Stimulated activated CD4-positive, alpha-beta T cell treated with anti-CD3 and anti-CD28 coated beads, Interleukin-1b, Interleukin-23, amount 100 ng/mL, for 1 hour (primary cell): ENCODE measurements at places on chromosomes 12 and 14.

- no peak for DNase-seq
These were observed 65.8 kb upstream of the NOS1 start for GRCh38 chr12:117427211-117427610.

- DNase-seq: no peak
These were observed 70.8 kb downstream of the SRGAP1 start for GRCh38 chr12:63915105-63915800.

DNA sequence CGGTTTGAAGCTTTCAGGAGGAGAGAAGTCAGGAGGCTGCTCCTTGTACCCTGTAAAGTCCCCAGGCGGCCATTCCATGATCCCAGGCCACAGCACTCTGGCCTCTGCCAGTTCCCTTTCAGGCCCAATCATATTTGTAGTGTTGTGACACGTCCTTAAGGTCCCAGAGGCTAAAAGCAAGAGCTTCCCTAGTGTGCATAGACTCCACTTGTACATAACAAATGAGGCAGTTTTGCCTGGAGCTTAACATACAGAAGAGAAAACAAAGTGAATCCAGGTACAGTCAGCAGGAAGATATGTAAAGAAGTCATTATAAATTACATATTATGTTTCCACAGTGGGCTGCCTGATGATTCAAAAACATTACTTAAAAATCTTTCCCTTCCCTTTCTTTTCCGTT, 81.1 kb upstream of the RPH3A start:
- no peak for DNase-seq

GRCh38 chr12:47079468-47079980, at the start of the genes AMIGO2 and PCED1B:
TSS of gene AMIGO2 (minus strand) at chr12:47079959. CDS start at chr12:47079002, 957 bp downstream.
TSS of gene PCED1B (plus strand) at chr12:47079621. CDS start at chr12:47235064, 155,443 bp downstream.
- no peak for DNase-seq

DNA sequence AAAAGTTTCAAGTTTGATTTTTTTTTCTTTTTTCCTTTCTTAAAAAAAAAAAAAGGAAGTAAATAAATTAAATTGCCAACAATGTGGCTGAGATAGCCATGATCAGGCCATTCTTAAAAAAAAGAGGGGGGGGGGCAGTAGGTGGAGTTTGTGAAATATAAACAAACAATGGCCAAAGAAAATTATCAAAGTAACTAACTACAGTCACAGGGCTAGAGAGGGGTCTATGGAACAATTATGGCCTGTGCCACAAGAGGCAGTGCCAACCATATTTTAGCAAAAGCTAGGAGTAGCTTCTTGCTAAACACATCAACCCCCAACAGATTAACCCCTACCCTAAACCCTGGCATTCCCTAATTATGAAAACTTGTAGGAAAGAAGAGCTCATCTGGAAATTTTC, 16.2 kb upstream of the SMARCC2 start:
- no peak for DNase-seq

GRCh38 chr12:19223695-19224094, 94.2 kb downstream of the PLEKHA5 start:
- no peak for DNase-seq

- DNase-seq: no peak
These were observed 362.2 kb downstream of the CACNA1C start for GRCh38 chr12:2414810-2415567.

GRCh38 chr12:102342281-102343006, 137.9 kb downstream of the IGF1 start:
- no peak for DNase-seq

- no peak for DNase-seq
These were observed 76.0 kb downstream of the VCPKMT start for GRCh38 chr14:50040401-50040775.

- no peak for DNase-seq
These were observed 56.5 kb downstream of the DAD1 start for GRCh38 chr14:22532345-22533056.

DNA sequence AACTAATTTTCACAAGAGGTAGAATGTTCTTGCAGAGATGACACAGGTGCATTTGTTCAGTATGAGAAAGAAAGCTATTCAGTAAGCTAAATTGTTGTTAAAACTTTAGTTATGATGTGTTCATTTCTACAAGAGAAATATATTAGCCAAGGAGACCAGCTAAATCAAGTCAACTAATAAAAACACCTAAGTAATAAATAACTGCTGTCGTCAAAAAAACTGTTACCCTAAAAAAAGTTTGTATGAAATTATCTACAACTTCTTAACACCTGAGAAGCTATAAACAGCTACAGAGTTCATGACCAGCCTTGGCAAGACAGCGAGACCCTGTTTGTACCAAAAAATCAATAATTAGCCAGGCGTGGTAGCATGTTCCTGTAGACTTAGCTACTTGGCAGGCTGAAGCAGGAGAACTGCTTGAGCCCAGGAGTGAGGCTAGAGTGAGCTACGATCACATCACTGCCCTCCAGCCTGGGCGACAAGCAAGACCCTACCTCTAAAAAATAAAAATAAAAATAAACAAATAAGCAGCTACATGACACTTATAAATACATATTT, 67.6 kb upstream of the AP4S1 start:
- DNase-seq: no peak

GRCh38 chr12:106274012-106274411, 26.2 kb upstream of the CKAP4 start:
- no peak for DNase-seq

DNA sequence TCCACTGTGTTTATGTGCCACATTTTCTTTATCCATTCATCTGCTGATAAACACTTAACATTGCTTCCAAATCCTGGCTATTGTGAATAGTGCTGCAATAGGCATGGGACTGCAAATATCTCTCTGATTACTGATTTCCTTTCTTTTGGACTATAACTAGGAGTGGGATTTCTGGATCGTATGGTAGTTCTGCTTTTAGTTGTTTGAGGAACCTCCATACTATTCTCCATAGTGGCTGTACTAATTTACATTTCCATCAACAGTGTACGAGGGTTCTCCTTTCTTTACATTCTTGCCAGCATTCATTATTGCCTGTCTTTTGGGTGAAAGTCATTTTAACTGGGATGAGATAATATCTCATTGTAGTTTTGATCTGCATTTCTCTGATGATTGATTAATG, 47.6 kb downstream of the TAOK3 start:
- no peak for DNase-seq

DNA sequence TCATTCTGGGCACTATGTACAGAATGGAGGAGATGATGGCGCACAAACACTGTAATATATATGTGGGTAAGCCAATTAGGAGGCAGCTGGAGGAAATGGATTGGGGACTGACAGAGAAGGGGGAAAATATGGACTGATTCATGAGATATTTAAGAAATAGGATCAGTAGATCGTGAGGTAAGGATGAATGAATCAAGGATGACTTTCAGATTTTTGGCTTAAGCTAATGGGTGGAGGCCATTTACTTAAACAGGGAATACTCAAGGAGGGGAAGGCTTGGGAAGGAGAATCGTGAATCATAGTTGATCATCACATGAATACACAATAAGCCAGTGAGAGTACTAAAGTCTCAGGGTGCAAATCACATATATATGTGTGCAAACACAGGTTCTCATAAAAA, 11.2 kb upstream of the GNPNAT1 start:
- no peak for DNase-seq

- DNase-seq: no peak
These were observed 42.0 kb downstream of the RFLNA start for GRCh38 chr12:124336742-124337520.

DNA sequence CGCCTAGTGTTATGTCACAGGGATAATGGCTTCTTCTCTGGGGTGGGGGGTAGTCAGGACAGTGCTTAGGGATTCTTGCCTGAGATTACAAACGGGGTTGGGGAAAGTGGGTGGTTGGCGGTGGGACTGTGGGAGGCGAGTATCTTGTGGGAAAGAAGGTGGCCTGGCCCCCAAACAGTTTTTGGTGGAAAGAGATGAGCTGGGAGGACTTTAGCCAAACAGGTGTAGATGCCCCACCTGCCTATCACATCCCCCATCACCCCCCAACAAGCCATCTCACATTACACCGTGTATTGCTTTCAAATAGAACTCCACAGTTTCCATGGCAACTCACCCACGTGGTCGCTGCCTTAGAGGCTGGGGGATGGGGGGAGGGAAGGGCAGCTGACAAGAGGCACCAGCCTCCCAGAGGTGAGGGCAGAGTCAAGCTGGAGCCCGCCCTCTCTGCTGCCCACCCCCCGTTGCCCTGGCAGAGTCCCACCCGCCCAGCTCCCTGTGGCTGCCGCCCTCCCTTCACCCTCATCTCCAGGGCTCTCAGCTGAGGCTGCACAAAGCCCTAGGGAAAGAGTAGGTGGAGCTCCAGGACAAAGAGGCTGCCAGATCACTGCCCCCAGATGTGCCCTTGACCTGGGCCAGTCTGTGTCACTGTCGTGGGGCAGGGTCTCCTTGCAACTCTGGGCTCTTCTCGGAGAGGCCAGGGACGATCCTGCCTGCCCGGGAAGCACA, 98.3 kb downstream of the LRRC74A start:
- DNase-seq: no peak

GRCh38 chr12:94563286-94563685, 87.1 kb downstream of the TMCC3 start:
- DNase-seq: no peak

GRCh38 chr12:508795-509194, 49.1 kb downstream of the B4GALNT3 start:
- DNase-seq: no peak

DNA sequence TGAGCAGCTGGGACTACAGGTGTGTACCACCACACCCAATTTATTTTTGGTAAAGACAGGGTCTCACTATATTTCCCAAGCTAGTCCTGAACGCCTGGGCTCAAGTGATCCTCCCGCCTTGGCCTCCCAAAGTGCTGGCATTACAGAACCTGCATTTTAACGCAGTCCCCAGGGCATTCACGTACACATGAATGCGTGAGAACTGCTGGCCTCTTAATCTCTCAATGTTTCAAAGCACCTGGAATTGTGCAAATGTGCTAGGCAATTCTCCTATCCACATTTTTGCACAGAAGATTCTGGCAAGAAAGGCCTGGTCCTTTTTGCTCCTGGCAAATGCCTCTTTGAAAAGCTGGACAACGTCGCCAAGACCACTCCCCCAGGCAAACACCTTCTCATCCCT, 35.2 kb downstream of the TESC start:
- no peak for DNase-seq

DNA sequence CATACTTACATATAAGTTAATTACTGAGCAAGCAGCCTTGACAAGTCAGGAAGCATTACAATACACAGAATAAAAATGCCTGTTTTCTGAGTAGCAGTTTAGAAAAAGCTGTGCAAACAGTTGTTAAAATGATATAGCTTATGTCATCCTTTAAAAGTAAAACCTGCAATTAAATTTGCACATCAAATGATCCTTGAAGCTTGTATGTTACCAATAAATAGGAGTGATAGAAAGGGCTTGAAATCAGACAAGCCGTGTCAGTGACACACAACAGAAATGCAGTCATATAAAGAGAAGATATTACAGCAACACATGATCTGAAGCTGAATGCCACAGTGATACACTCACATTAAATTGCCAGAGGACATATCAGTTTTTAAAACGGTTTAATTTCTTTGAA, 70.0 kb downstream of the EPS8 start:
- no peak for DNase-seq
